ENCODE measurements at places on chromosomes 3 and 15.
A peak's percentile ranks its signal among the peaks of the same experiment; 100 is the strongest.

GRCh38 chr3:61848885-61849284 lies 287.5 kb downstream of the PTPRG start:
- H3K36me3 ChIP-seq, result no peaks in the 10 kb centered on the region
- no peaks in the 10 kb centered on the region for H3K27me3 ChIP-seq
- DNase-seq, result no peak
- no peak overlapping the region for H3K27ac ChIP-seq

DNA sequence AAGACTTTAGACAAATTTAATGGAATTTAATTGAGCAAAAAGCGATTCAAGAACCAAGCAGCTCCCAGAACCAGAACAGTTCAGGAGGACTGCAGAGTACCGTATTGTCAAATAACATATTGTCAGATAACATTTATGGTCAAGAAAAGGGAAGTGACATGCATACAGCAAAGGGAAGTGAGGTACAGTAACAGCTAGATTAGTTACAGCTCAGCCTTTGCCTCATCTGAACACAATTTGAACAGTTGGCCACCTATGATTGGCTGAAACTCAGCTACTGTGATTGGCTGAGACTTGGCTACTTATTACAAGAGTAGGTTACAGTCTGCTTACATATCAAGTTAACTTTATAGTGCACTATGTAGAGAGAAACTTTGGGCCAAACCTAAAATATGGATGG lies 21.9 kb downstream of the ZFAND6 start:
- H3K27me3 ChIP-seq, result no peaks in the 10 kb centered on the region
- no peak overlapping the region for H3K27ac ChIP-seq
- DNase-seq, result no peak
- H3K36me3 ChIP-seq, result peaks cover 10% of the 10 kb centered on the region

DNA sequence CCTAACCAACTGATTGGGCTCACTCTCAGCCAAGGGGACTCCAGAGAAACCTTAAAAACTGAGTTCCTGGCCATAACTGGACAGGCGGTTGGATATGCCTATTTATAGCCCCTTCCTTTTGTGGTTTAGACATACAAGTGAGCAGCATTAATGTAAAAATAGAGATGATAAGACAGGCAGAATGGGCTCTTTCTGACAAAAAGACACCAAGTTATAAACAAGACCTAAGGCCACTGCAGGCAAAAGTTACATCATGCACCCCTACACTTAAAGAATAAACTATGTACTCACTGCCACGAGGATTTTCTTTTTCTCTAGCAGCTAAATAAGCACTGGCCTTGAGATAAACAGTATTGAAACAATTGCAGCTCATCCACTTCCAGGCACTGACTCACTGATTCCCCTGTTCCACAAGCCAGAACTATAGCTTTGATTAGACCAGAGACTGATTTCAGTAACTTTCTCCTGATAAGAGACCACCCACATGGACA lies 30.1 kb downstream of the SUCNR1 start:
- H3K4me1 ChIP-seq, result peaks cover 7% of the 10 kb centered on the region
- no peak for DNase-seq
- no peak overlapping the region for H3K27ac ChIP-seq
- no peak overlapping the region for H3K4me3 ChIP-seq
- peaks cover 15% of the 10 kb centered on the region for H3K27me3 ChIP-seq
- H3K36me3 ChIP-seq, result no peaks in the 10 kb centered on the region

DNA sequence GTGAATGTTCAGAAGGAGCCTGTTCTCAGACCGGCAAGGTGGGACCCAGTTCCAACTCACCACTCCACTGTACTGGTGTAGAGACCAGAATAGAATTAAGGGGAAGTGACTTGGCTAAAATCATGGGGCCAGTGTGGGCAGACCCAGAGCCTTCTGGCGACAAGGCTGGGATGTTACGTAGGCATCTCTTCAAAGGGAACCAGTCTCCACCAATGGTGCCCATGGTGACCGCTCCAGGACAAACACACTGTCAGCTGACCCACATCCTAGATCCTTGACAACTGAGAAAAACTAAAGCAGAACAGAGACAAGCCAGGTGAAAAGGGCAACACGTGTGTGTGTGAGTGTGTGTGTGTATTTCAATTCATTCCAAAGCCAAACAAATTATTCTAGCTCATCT lies 321.7 kb upstream of the FRG2C start:
- no peak overlapping the region for H3K27ac ChIP-seq
- no peaks in the 10 kb centered on the region for H3K36me3 ChIP-seq
- no peak overlapping the region for H3K4me3 ChIP-seq
- H3K27me3 ChIP-seq, result peaks cover 3% of the 10 kb centered on the region
- H3K4me1 ChIP-seq, result no peaks in the 10 kb centered on the region
- no peak for DNase-seq

GRCh38 chr15:58934521-58934920 lies 1.0 kb upstream of the SLTM start:
- H3K4me3 ChIP-seq, result peak overlapping the region; percentile 98
- peak overlapping the region; percentile 100 for H3K27ac ChIP-seq
- no peak for DNase-seq
- H3K36me3 ChIP-seq, result peaks cover 15% of the 10 kb centered on the region
- H3K4me1 ChIP-seq, result peaks cover 21% of the 10 kb centered on the region
- H3K27me3 ChIP-seq, result peaks cover 4% of the 10 kb centered on the region
